Renal cortical epithelial cell (primary cell): ENCODE measurements at places on chromosomes 11 and 22.
A peak's percentile ranks its signal among the peaks of the same experiment; 100 is the strongest.

GRCh38 chr11:59266491-59266890, 53.8 kb upstream of the MPEG1 start:
- DNase-seq, result no peak

DNA sequence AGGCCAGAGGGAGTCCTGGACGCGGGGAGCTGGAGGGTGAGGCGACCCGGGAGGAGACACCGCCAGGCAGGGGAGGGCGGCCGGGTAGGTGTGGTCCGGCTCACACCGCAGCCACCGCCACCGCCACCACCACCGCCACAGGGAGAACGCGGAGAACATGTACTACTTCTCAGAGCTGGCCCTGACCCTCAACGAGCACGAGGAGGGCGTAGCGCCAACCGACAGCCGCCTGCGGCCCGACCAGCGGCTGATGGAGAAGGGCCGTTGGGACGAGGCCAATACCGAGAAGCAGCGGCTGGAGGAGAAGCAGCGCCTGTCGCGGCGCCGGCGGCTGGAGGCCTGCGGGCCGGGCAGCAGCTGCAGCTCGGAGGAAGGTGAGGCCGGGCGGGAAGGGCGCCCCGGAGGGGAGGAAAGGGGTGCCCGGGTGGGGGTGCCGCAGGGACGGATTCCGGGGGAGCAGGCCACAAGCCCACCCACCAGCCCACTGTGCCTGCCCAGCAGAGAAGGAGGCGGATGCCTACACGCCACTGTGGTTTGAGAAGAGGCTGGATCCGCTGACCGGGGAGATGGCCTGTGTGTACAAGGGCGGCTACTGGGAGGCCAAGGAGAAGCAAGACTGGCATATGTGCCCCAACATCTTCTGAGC, 62.8 kb downstream of the MORC2 start:
- DNase-seq, result no peak

- no peak for DNase-seq
Measured at GRCh38 chr11:102292933-102293332, 24.4 kb upstream of the BIRC3 start.

- no peak for DNase-seq
Measured at GRCh38 chr11:73632996-73633395, 13.4 kb upstream of the PLEKHB1 start.

DNA sequence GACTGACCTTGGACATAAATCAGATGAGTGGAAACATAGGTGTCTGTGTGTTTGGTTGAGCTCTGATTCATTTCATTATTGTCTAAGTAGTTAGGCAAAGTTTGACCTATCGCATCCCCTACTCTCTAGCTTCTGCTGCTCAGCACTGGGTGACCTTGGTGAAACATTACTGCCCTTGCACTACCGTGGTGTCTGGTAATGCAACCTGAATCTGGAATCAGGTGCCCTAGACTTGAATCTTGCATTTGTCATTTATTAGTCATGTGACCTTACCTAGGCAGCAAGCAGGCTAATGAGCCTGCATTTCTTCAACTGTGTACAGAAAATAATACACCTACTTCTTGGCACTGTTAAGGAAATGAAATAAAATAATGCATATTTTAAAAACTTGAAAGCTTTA, 242.3 kb upstream of the BLID start:
- peak; percentile 8 for DNase-seq

DNA sequence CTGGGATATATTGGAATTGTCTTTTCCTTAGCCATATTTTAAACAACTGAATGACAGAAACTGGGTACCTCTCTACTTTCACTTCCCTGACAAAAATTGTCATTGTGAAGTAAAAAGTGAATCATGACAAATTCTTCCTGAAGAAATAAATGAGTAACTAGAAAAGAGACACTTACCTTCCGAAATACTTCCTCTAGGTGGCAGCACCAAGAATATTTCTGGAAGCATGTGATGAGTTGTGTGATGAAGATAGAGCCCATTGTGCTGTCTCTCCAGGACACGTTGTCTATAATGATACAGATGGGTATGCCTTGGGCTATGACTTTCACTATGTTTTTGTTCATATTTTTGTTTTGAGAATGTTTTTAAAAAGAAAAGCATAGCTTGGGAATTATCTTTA, 21.5 kb downstream of the CASP4 start:
- DNase-seq, result peak; percentile 75

DNA sequence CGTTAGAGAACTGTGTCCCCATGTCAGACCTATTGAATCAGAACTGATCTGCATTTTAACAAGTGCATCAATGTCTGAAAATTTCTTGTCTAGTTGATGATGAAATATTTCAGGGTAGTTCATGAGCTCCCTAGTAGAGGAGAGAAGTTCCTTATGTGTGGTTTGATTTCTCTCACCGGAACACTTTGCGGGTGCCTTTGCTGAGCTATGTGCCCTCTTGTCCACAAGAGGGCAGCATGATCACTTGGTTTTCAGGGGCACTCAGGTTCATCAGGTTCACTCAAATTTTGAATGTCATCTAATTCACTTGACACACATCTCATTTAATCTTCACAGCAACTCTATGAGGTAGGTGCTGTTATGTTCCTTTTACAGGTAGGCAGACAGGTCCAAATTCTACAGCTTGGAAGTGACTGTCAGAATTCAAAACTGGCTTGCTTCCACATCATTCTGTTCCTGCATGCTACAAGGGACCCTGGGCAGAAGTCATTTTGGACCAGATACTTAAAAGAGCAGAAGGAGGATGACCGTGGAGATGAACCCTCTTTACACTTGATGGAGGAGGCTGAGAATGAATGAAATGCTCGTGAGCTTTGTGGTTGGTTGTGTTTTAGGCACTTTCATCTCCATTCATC, 55.6 kb downstream of the P4HA3 start:
- peak; percentile 60 for DNase-seq

- DNase-seq, result no peak
Measured at GRCh38 chr11:66864924-66865697, 8.2 kb downstream of the LRFN4 start.

DNA sequence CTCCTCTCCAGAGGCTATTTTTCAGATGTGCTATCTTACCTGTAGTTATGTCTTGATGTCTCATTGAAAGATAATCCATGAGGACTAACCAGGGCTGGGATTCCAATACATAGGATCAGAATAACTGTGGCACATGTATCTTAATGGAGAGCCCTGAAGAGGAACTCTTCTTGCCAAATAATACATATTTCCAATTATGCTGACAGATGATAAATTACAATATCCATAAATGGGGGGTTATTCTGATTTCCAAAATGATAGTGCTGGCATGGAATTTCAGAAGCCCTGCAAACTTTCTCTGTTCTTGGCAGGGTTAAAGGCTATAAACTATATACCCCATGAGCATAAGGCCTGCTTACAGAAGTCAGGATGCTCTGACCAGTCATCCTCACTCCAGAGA, 154.2 kb downstream of the ATG16L2 start:
- no peak for DNase-seq

GRCh38 chr11:75277991-75278790, 37.6 kb downstream of the TPBGL start:
- DNase-seq, result no peak

DNA sequence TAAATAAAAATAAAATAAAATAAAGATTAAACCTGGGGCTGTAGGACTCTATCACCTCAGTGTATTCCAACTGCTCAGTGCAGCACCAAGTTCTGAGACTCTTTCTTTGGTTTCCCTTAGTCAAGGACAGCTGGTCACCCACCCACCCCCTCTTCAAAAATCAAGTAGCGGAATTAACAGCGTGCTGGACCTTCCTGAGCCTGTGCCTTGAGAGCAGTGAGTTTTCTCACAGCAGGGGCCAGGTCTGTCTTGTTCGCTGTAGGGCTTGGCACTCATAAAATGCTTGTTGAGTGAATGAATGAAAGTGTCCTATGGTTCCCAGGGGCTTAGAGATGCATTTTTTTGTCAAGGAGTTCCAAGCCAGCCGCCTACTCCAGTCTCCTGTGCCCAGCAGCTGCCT, 2.9 kb upstream of the ALX4 start:
- no peak for DNase-seq

GRCh38 chr22:47344414-47344813, 582.0 kb downstream of the TBC1D22A start:
- no peak for DNase-seq

DNA sequence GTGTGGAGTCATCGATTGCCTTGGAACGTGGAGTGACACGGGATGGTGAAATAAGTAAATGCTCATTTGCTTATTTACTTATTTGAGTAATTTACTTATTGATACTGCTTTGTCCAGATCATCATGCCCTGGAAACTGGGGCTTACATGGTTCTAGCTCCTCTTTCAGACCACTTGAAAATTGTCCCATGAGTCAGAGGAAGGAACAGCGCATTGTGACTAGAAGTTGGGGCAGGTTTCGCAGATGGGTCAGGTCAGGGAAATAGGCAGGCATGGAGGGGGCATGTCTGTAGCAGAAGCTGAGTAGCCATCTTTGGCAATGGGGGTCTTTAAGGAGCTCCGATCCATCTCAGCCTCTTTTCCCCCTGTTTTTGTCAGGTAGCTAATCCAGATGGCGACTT, 104.2 kb upstream of the SORL1-AS1 start:
- no peak for DNase-seq

- DNase-seq, result no peak
Measured at GRCh38 chr11:75717608-75718418, at the start of gene MOGAT2. TSS of gene MOGAT2 (plus strand) at chr11:75717838. CDS start at chr11:75717889, 51 bp downstream.

GRCh38 chr11:127492029-127492428, 491.5 kb upstream of the KIRREL3 start:
- DNase-seq, result peak; percentile 98
